ENCODE measurements at places on chromosomes 11 and 22.

DNA sequence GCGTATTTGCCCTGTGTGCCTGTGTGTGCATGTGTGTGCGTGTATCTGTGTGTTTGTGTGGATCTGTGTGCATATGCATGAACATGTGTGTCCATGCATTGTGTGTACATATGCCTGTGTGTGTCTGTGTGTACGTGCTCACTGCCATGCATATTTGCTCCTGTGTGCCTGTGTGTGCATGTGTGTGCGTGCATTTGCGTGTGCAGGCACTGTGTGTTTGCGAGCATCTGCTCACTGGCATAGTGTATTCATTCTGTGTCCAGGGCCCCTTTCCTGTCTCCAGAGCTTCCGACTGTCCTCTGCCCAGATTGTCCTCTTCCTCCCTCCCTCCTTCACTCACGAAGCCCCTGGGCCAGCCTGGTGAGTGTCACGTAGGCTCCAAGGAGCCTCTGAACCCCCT lies 5.8 kb downstream of the EMID1 start:
- DNase-seq = no peak

DNA sequence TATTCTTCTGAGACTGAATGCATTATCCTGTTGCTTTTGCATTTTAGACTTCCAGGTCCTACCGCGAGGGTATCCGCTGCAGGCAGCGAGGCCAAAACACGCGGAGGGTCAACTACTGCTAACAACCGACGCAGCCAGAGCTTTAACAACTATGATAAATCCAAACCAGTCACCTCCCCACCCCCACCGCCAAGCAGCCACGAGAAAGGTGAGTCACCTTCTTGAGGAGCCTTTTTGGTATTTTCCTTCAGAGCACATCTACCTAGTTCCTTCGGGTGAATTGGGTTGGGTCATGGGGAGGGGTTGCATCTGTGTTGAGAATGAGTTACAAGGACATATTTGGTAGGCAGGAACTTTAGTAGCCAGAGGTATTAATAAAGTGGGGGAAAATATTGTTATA lies 179.8 kb downstream of the NAV2 start:
- DNase-seq = no peak

GRCh38 chr11:85945788-85946187 lies 90.6 kb downstream of the CCDC83 start:
- DNase-seq = no peak

DNA sequence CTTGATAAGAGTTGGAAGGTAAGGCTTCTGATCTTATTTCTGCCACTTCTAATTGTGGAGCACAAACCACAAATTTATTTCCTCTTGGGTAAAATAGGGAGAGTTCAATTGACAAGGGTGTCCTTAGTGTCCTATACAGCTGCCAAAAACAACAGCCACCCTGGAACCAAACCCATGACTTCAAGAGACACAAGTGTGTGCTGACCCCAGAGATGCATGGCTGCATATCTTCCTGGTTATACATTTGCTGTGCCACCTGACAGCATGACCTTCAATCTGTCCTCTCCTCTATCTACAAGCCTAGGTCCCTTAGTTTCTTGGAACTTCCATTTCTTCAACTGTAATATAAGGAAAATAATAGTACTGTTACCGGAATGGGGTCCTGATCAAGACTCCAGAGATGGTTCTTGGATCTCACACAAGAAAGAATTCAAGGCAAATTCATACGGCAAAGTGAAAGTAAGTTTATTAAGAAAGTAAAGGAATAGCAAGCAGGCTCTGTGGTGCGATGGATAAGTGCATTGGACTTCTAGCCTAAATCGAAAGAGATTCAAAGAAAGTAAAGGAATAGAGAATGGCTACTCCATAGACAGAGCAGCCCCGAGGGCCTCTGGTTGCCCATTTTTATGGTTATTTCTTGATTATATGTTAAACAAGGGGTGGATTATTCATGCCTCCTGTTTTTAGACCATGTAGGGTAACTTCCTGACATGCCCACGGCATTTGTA lies 15.5 kb upstream of the TMEM123 start:
- no peak for DNase-seq

GRCh38 chr11:41118521-41118920 lies 340.9 kb downstream of the LRRC4C start:
- no peak for DNase-seq

GRCh38 chr11:41446566-41446965 lies 12.9 kb downstream of the LRRC4C start:
- no peak for DNase-seq

Data from activated T-helper 9 cell treated with anti-CD3 and anti-CD28 coated beads, Interleukin-2, amount 50 U/mL, for 16 hours (primary cell).